ENCODE measurements at places on chromosomes 16 and 17. TPM values are rescaled to one million over a fixed set of nuclear protein-coding genes. Genes with fewer than 3 reads are reported as not detected.

ABCC3 gene
- 122 TPM for total RNA-seq

MT1E gene
- total RNA-seq: not detected

RASL10B gene
- 0.10 TPM for total RNA-seq

DBF4B gene
- 28.9 TPM for total RNA-seq

KRTAP2-3 gene
- 0.12 TPM for total RNA-seq

SMIM36 gene
- total RNA-seq: not detected

KRT12 gene
- not detected for total RNA-seq

SLC5A10 gene
- total RNA-seq: 0.18 TPM

HOXB4 gene
- 0.08 TPM for total RNA-seq

MEIOB gene
- 2.4 TPM for total RNA-seq

HGS gene
- total RNA-seq: 206 TPM

TMEM235 gene
- total RNA-seq: not detected

CACNG1 gene
- total RNA-seq: 0.11 TPM

SLC26A11 gene
- total RNA-seq: 16.2 TPM

KRT36 gene
- total RNA-seq: not detected

DHRS7C gene
- not detected for total RNA-seq

FNDC8 gene
- not detected for total RNA-seq

KCNJ12 gene
- total RNA-seq: 1.1 TPM

PIK3R6 gene
- not detected for total RNA-seq

HOXB7 gene
- 32.4 TPM for total RNA-seq

TEX19 gene
- total RNA-seq: 0.31 TPM

RUNDC1 gene
- 22.5 TPM for total RNA-seq

BORCS6 gene
- 8.3 TPM for total RNA-seq

CEP295NL gene
- 0.71 TPM for total RNA-seq

GAS2L2 gene
- total RNA-seq: 0.11 TPM

SLC35G6 gene
- not detected for total RNA-seq

TBC1D3I gene
- total RNA-seq: 0.29 TPM

ARL4D gene
- total RNA-seq: 19.6 TPM

HDAC5 gene
- total RNA-seq: 15.7 TPM

HOXB2 gene
- 0.55 TPM for total RNA-seq

CRHR1 gene
- total RNA-seq: 0.25 TPM

CACNA1G gene
- total RNA-seq: 4.4 TPM

CHAD gene
- total RNA-seq: not detected

KRTAP9-1 gene
- not detected for total RNA-seq

ITGAD gene
- not detected for total RNA-seq

LPO gene
- total RNA-seq: not detected

SLC16A13 gene
- total RNA-seq: 8.0 TPM

PRR35 gene
- total RNA-seq: 0.05 TPM

C16orf90 gene
- total RNA-seq: not detected

GRIN2C gene
- total RNA-seq: 0.24 TPM
